ENCODE measurements at places on chromosomes 7 and 10.

- DNase-seq: no peak
Measured at GRCh38 chr10:7787150-7787856, 490 bp downstream of the KIN start.

DNA sequence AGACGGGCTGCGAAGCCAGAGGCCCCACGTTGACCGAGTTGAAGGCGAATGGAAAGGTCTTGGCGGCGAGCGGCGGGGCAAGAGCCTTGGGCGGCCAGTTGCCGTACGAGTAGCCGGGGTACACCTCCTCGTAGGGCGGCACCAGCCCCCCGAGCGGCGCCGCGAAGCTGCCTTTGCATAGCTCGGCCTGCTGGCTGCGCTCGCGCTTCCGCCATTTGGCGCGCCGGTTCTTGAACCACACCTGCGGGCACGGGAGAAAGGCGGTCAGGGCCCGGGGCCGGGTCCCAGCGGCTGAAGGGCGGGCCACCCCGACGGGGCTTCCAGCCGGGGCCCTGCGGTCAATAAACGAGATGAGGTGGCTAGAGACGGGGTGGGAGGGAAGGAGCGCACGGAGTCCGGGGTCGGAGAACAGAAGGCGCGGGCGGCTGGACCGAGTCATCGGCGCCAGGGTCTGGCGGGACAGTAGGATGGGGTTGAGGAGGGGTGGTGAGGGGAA is 4.8 kb downstream of the ELOVL3 start:
- no peak for DNase-seq

GRCh38 chr7:156607332-156608172 is 33.0 kb upstream of the RNF32 start:
- DNase-seq: no peak

- no peak for DNase-seq
Measured at GRCh38 chr7:144439717-144440205, 36.3 kb upstream of the NOBOX start.

- DNase-seq: no peak
Measured at GRCh38 chr10:124035928-124036558, 57.4 kb downstream of the CHST15 start.

DNA sequence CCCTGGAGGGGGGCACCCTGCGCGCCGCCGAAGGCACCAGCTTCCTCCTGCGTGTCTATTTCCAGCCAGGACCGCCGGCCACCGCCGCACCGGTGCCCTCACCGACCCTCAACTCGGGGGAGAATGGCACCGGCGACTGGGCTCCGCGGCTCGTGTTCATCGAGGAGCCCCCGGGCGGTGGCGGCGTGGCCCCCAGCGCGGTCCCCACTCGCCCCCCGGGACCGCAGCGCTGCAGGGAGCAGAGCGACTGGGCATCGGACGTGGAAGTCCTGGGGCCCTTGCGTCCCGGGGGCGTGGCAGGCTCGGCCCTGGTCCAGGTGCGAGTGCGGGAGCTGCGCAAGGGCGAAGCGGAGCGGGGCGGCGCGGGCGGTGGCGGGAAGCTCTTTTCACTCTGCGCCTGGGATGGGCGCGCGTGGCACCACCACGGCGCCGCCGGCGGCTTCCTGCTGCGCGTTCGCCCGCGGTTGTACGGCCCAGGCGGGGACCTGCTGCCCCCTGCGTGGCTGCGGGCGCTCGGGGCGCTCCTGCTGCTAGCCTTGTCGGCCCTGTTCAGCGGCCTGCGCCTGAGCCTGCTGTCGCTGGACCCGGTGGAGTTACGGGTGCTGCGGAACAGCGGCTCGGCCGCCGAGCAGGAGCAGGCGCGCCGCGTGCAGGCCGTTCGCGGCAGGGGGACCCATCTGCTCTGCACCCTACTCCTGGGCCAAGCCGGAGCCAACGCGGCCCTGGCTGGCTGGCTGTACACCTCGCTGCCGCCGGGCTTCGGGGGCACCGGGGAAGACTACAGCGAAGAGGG is 594 bp downstream of the CNNM1 start:
- DNase-seq: no peak
